ENCODE measurements at places on chromosomes 3 and 15.

DNA sequence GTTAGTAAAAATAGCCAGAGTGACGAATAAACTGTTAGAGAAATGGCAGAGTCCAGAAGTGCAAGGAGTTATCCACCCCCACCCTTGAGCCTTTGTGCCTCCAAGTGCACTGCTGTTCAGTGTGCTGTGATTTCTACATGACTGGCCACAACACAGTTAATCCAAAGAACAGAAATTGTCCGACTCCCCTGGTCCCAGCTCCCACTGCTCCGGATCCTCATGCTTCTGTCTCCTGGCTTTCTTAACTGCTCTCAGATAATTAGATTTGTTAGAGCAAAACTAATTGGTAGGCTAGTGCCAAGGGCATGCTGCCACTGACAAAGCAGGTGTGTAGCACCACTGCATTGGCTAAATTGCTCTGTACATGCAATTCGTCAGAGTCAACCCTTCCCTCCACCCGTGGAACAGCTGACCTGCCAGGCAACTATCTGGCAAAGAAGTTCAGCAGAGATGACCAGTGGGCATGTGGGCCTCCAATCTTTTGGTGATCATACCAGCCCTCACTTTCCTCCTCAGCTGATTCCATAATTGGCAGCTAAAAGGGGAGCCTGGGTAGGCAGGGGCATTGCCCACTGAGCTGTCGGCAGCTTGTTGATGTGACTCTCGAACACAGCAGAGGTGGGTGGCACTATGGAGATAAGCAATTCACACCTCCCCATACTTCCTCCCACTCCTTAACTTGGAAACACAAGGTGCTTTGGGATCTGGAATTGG lies 18.9 kb upstream of the ACAP2 start:
- DNase-seq, result no peak

DNA sequence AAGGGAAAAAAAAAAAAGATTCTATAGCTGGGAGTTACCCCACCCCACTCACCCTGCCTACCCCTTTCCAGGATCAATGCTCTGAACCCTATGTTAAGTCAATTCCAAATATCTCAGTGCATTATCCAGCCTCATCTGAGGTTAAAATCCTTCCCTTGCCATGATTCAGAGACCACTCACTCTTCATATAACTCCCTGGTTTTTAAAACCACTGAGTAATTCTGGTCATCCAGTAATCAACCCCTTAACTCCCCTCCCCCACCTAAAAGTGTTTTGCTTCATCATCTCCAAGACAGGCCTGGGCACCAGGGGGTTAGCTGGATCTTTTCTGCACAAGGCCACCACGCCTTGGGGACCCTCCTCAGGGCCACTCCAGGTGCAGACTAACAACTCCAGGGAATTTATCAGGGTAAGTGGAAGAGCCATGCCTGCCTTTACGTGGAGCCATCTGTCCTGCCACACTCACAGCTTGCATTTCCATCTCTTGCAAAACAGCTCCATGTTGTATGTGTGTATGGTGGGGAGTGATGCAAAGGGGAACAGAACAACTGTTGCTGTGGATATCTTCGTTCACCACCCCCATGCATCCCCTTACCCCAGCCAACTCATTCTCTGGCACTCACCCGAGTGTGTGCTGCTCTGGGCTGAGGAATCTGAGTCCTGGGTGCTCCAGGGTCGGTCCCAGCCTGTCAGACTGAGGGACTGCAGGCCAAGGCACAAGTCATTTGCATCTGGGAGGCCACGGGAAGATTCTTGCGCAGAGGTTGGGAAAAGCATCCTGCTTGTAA lies 30.7 kb upstream of the RPS17 start:
- DNase-seq, result no peak

DNA sequence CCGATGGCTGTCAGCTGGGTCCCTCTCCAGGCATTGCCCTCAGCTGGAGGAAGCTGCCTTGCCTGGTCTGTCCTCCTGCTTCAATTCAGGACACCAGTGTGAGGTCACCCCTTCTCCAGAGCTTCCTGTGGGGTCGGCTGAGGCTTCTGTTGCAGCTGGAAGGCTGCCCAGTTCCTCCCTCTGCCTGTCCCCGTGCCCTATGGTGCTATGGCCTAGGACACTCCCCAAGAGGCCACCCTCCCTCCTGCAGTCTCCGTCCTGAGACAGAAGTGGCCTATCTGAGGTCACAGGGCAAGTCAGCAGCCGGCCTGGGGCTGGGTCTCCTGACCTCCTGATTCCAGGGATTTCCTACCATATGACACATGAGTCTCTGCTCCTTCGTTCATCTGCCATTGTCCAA lies 57.9 kb downstream of the RASGRF1 start:
- DNase-seq, result no peak

- DNase-seq, result no peak
Observed at GRCh38 chr3:61928039-61928438, 366.7 kb downstream of the PTPRG start.
